ENCODE measurements at places on chromosomes 1 and 21.

- no peak for DNase-seq
Observed at GRCh38 chr1:86666368-86666767, 38.0 kb upstream of the SH3GLB1 start.

DNA sequence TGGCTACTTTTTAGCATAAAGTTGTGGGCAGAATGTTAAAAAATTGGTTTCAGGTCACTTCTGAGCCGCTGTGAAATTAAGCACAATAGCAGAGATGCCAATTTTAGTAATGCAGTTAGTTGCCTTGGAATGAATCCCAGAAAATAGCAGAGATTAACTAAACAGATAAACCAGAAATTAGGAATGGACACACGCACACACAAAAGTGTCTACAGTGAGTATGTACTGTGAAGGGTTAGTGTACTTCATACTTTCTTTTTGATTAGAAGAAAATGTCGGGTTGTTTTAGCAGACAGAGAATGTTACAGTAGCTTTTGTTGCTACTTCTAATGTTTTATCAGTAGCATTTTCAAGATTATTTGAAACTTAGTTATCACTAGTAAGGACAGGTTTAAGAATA lies 106.7 kb downstream of the LEPR start:
- no peak for DNase-seq

- DNase-seq: no peak
Observed at GRCh38 chr1:34346128-34346527, 169.4 kb downstream of the C1orf94 start.

DNA sequence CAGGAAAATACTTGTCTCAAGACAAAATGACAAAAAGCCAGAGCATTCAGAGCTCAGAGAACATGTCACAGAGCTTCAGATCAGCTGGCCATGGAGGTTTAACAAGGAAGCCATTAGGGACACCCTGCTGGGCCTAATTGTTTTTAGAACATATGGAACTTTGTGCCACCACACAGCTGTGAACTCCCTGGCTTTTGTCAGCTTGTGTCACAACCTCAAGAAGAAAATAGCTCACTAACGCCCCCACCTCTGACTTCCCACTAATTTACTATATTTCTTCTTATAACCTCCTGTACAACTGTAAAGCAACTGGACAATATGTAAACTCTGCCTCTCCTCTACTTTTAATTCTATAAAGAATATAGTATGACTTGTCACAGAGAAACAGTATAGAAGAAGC lies 21.0 kb upstream of the TDRD10 start:
- DNase-seq: no peak

Data from central memory CD8-positive, alpha-beta T cell (primary cell).